Fibroblast of the aortic adventitia (primary cell): ENCODE measurements at places on chromosomes 16 and 17. TPM values are rescaled to one million over a fixed set of nuclear protein-coding genes. Genes with fewer than 3 reads are reported as not detected.
A peak's percentile ranks its signal among the peaks of the same experiment; 100 is the strongest.

SLFN12L gene
- total RNA-seq = 0.18 TPM in 1 of 2 replicates, not detected in the other

GRCh38 chr16:57003439-57004386 lies 14.4 kb downstream of the NLRC5 start:
- no peak for DNase-seq

GRCh38 chr17:78493450-78493849 lies 83.7 kb downstream of the DNAH17 start:
- no peak for DNase-seq

GPT2 gene
- total RNA-seq = 2.2 and 9.7 TPM in 2 replicates

GRCh38 chr17:9907131-9907530 lies 2.1 kb upstream of the RCVRN start:
- no peak for DNase-seq

DNA sequence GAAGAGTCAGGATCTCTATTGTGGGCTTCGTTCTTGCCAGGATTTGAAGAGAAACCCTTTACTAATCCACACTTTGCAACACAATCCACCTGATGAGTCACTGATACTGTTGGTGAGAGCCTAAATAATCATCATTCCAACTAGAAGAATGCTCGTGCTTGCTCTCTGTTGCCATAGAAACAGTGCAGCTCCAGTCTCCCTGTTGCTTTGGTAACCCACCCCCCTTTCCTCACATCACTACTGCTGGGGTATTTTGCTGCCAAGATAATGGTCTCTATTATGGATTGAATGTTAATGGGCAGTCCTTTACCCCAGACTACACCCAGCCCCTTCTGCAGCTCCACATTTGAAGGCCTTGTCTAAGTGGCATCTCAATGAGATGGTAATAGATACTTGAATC lies 190.4 kb downstream of the ABCC12 start:
- DNase-seq = peak; percentile 11

- no peak for DNase-seq
Measured at GRCh38 chr17:58005728-58006559, 1.1 kb downstream of the SRSF1 start.

DNA sequence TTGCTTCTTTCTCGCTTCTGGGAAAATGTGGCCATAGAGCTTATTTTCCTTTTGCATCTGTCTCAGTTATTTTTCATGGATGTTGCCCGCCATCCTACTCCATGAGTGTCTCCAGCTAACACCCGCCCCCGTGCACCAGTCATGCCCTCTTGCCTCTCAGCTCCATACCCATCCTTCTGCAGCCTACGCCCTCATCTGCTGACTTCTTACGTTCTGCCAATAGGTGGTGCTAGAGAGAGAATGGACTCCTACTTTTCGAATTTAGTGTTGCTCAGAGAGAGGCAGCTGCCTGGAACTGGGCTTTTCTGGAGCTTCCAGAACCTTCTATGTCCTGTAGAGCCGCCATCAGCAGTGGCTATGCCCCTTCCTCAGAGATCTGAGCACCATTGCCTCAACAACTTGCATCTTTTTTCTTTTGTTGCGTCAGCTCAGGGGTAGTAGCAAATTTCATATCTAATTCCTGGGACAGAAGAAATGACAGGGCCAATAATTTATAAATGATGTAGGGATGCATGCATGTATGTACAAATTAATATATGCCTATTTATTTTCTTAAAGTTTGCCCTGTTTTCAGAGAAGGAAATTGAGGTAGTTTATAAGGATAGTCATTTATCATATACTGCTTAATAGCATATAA lies 119.7 kb upstream of the MYOCD start:
- DNase-seq = peak; percentile 54

- no peak for DNase-seq
Measured at GRCh38 chr16:3216263-3216640, 18.7 kb downstream of the ZNF200 start.

TMEM88 gene
- total RNA-seq = 0.18 TPM in 1 of 2 replicates, not detected in the other

DNA sequence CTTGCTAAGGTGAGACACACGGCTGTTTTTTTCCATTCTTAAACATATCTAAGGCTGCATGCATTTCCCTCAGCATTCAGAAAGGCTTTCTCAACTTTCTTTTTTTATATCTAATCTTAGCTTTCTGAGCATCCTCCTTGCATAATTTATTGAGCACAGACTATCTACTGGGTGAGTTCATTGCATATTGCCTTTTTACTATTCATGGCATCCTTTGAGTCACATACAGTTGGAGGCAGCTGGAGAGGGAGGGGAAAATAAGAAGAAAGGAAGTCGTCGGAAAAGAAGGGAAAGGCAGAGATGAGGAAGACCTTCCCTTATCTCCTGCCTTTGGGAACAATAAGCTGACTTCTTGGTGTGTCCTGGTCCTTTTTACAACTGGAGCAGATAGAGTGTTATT lies 468.3 kb downstream of the SLC39A11 start:
- DNase-seq = no peak

DNA sequence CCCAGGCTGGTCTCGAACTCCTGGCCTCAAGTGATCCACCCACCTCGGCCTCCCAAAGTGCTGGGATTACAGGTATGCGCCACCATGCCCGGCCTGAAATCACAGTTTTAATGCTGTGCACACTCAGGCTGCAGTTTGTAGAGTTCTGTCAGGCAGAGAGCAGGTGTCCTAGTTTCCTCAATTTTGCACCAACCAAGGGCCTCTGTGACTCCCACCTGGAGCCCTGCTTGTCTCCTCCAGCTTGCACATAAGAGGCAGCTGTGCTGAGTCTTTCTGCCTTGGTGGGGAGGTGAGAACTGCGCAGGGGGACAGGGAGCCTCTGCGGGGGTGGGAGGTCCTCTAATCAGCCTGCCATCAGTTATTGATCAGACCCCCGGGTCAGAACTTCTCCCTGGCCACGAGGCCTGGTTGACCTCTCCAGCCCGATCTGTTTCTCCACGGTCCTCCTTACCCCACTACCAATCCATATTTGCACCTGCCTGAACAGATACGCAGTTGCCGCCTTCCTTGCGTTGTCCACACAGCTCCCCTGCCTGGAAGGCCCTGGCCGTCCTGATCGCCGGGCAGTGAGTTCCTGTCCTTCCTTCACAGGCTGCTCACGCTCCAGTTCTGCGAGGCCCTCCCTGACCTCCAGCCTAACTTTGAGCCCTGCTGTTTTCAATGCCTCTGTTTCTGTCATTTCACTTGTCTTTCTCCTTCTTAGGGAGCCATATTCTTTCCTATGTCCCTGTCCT lies 48.1 kb upstream of the SIAH1 start:
- DNase-seq = no peak
